ENCODE measurements at places on chromosomes 3 and 15. TPM values are rescaled to one million over a fixed set of nuclear protein-coding genes. Genes with fewer than 3 reads are reported as not detected.

SLC22A13 gene
- total RNA-seq = 0.27 TPM

LINGO1 gene
- 0.79 TPM for total RNA-seq

DTWD1 gene
- total RNA-seq = 18.4 TPM

ZPLD1 gene
- total RNA-seq = 0.05 TPM

ACAN gene
- 0.17 TPM for total RNA-seq

DNA sequence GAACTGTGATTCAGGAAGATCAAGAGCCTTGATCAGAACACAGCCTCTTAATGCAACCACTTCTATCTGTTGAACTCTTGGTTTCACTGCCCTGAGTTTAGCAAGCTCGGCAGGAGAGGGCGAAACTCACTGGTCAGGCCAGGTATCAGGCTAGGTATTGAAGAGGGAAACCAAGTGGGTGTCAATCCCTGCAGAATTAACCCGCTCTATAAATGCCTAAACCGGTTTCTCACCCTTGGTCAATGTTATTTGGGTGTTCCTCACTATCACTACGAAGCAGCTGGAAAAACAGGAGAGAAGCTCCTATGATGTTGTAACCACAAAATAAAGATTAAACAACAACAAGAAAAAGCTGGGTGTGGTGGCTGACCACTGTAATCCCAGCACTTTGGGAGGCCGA, 23.9 kb downstream of the LIPH start:
- DNase-seq = no peak

DNA sequence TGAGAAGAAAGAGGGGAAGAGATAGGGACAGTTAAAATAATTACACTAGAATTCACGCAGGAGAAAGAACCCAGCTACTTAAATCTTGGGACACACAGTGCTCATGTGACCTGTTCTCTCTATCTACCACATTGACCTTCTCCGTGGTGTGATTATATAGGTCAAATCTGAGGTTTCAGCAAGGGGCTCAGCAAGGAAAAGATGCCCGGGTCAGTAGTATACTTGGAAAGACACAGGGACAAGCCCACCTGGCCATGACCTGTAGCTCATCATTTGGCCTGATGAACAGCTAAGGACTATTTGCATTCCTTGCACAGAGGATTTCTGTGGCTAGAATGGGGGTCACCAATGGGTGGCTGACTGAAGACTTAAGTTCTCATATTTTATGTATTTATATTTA, 71.9 kb downstream of the SSR3 start:
- DNase-seq = no peak

- DNase-seq = no peak
These were observed 11.5 kb upstream of the CLRN1 start for GRCh38 chr3:150984066-150984465.

- DNase-seq = no peak
These were observed 65.5 kb downstream of the TRIM69 start for GRCh38 chr15:44801797-44802196.

DNA sequence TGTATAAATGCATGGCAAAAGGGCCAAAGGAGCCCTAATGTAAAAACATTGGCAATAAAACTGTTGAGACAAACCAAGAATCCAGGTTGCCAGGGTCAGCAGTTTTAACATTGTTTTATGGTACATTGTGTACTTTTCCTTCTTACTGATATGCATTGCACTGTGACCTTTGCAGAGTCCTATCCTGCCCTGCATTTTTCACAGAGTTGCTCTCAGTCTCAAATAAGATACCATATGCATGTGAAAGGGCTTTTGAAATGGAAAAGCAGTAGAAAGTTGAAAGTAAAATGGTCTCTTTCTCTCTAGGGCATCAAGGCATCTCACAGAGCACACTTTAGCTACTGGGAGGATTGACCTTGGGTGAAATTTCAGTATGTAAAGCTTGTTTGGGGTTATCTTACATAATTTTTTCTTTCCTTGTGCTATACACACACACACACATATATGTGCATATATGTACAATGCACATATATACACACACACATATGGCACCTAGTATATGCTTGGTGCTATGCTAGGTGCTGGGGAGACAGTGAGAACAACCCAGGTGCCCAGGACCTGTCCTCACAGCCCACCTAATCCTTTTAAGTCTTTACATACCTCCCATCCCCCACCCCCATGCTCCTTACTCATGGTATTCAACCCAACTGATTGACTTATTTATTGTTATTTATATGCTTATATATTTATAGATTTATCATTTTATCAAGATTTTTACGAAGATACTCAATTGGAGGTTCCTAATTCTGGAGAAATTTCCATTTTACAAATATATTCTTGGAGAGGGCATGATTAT, 1.2 kb upstream of the PPP2R3A start:
- no peak for DNase-seq

- DNase-seq = no peak
These were observed 249.4 kb downstream of the CHL1 start for GRCh38 chr3:445960-446359.

GRCh38 chr3:39250116-39250747, 29.6 kb downstream of the CX3CR1 start:
- no peak for DNase-seq

DNA sequence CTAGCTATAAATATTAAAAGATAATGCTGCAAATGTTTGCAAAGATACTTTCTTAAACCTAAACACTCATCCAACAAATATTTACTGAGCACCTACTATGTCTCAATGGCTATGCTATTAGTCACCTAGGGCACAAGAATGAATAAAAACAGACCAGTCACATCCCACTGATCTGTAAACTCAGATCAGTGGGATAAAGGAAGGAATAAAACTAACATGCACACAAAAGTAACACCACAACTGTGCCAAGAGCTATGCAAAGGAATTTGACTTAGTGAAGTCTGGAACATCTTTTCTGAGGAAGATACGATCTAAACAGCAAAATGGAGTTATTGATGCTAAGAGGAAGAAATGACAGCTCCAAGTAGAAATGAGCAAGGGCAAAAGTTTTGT, 56.6 kb downstream of the CBLB start:
- no peak for DNase-seq

GRCh38 chr3:150607267-150608065, 4.3 kb downstream of the SELENOT start:
- no peak for DNase-seq

DNA sequence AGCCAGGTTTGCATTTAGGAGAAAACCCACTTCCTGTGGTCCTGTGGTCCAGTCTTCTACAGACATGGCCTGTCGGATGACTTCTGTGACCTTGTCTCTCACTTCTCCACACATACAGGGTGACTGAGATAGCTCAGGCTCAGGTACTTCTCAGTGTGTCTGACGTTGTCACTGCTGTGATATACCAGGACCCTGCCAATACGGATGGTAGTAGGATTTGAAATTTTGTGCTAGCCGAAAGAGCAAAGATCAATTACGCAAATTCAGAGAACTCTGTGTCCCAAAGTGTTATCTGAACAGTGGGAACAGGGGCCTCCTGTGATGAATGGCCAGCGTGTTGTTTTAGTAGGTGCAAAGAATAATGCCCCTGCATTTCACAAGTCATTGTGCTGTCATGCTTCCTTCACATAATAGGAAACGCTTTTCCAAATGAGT, 128.9 kb downstream of the MCTP2 start:
- DNase-seq = no peak

- no peak for DNase-seq
These were observed 476.5 kb upstream of the TPRG1 start for GRCh38 chr3:188695241-188695640.

GRCh38 chr3:140122183-140122582, 187.2 kb downstream of the CLSTN2 start:
- no peak for DNase-seq

DNA sequence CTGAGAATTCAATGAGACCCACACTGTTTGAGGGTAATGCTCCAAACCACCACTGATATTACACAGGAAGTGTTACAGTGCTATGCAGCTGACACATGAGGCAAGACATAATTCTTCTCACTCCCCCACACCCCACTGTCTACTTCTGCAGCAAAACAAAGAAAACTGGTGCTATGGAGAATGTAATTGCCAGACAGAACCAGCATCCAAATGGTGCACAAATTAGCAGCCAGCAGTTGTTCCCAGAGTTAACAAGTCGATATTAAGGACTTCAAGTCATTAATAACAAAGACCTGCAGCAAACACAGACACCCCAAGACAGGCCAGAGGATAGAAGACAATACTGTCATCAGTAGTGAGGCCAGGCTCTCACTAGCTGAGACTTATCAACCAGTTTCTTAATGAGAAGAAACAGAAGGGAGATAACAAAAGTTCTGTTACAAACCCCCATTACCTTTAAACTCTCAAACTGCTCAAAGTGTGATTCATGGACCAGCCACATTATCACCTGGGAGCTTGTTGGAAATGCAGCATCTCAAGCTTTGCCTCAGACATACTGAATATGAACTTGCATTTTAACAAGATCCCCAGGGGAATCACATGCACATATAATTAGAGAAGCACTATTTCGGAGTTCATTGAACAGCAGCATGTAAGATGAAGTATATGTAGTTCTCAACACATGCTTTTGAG, 58.7 kb upstream of the FNDC3B start:
- DNase-seq = no peak

- no peak for DNase-seq
These were observed 36.0 kb downstream of the LDHAL6B start for GRCh38 chr15:59242649-59243048.

Measured in colonic mucosa (tissue), 4 donors.